ENCODE measurements at places on chromosomes 13 and 19. TPM values are rescaled to one million over a fixed set of nuclear protein-coding genes. Genes with fewer than 3 reads are reported as not detected.

HMG20B gene
- 54.7 TPM for total RNA-seq

NAPA gene
- 73.2 TPM for total RNA-seq

ZNF625 gene
- not detected for total RNA-seq

CD70 gene
- total RNA-seq, result 14.7 TPM

CGB1 gene
- total RNA-seq, result not detected

TRAPPC5 gene
- total RNA-seq, result 155 TPM

TNFSF13B gene
- 3.3 TPM for total RNA-seq

SELENOV gene
- not detected for total RNA-seq

KLF2 gene
- total RNA-seq, result 3.3 TPM
